ENCODE measurements at places on chromosomes 2 and 18.

DNA sequence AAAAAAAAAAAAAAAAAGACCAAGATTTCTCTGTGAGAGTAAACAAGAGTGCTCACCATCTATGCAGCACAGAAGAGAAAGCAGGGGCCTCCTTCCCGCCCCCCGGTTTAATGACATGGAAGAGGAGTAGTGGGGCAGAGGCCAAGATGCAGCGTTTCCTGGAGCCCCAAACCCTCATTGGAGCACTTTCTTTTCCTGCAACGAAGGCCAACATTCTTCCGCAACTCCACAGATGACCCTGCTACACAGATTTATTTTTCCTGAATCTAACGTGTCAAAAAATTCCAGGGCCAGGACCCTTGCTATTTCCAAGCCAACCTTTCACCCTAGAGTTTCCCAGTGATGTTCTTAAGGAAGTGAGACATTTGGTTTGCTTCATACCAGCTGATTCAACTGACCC is 189.6 kb downstream of the MIB1 start:
- no peak for DNase-seq

- no peak for DNase-seq
Observed at GRCh38 chr2:109377976-109378375, 235.8 kb downstream of the SEPTIN10 start.

DNA sequence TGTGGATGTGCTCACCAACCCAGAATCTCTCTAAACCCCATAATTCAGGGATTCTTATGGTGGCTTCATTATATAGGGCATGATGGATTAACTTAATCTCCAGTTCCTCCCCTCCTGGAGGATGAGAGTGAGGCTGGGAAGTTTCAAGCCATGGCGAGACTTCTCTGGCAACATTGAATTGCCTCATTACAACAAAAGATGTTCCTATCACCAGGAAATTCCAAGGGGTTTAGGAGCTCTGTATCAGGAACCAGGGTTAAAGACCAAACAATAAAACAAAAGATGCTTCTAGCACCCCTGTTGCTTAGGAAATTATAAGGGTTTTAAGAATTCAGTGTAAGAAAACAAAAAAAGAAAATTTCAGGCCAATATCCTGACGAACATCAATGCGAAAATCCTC is 100.1 kb downstream of the NAB1 start:
- DNase-seq, result no peak

GRCh38 chr2:11661891-11662435 is 8.0 kb downstream of the NTSR2 start:
- DNase-seq, result no peak

DNA sequence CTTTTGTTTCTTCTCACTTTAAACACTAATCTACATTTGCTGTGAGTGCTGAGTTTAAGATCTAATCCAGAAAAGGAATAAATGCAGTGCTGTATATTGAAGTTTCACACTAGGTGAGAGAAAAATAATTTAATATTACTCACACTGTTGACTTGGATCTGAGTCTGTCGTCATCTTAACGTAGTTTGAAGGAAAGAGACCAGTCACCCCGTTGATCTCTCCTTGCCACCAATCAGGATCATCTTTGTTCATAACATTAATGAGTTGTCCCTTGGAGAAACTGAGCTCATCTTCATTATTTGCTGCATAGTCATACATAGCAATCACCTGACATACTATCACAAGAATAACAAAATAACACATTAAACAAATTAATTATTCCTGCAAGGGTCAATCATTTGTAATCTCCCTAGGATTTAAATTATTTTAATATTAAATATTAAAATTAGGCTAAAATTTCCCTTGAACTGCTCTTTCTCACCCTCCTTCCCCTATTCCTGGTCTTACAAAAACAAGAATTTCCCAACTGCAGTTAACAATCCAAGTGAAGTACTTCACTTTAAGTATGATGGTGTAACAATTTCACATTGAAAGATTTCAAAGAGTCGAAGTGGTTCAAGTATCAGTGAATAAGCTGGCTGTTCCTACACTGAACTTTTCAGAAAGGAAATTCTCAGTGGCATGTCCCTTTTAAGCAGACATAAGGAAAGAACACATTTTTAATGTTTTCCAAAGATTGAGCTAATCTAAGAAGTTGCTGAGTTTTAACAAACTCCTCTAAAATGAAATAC is 71.3 kb downstream of the FAM228A start:
- DNase-seq, result peak; percentile 11

- peak; percentile 70 for DNase-seq
Observed at GRCh38 chr2:190718652-190719526, 70.0 kb downstream of the NAB1 start.

- peak; percentile 74 for DNase-seq
Observed at GRCh38 chr2:53104263-53104662, 663.3 kb upstream of the CHAC2 start.

DNA sequence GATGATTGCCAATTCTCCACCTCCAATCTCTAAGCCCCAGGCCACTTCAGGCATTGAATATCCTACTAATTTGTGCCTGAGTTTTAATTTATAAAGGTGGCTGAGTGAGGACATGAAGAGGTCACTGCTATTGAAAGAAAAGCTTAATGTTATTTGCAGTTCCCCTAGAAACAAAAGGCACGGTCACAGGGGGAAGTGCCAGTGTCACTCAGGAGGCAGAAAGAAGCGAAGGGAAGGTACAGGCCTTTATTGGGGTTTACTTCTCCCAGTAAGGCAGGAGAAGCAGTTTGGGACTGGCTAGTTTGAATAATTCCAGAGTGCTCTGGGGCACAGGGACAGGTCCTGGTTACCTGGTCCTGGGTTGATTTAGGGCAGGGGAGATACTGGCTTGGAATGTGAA is 1.7 kb upstream of the ABHD1 start:
- DNase-seq, result no peak

DNA sequence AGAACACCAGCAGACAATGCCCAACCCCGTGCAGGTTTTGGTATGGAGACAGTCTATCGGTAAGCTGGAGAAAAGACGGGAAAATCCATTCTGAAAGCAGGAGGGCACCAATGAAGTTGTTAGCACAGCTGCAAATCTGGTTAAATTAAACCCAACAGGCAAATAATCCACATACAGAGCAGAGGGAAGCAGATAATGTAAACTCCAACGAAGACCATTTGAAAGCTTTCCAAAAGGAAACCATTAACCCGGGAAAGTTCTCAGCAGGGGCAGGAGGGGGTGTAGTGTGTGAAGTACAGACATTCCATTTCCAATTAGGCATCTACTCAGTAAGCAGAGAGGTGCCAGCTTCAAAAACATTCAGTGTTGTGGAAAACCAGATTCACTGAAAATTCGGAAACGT is 10.3 kb downstream of the EDAR start:
- no peak for DNase-seq

- DNase-seq, result peak; percentile 25
Observed at GRCh38 chr2:23386339-23387220, 1.6 kb downstream of the KLHL29 start.

- DNase-seq, result no peak
Observed at GRCh38 chr2:48259811-48260210, 270.1 kb upstream of the STON1 start.

DNA sequence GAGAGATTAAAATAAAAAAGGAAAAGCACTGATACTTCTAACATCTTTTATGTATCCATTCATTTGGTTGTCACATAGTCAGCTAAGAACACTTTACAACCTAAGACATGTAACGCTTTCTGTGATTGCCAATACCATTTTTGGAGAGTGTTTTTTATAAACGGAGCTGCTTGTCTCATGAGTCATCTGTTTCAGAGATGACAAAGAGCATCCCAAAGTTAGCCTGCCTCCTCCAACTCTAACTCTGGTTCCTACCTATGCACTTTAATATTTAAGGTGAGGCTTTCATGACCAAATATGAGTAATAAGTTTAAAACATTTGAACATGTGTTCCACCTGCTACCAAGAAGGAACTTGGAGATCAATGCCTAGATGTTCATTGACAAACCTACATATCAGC is 260.1 kb upstream of the SMIM21 start:
- no peak for DNase-seq

DNA sequence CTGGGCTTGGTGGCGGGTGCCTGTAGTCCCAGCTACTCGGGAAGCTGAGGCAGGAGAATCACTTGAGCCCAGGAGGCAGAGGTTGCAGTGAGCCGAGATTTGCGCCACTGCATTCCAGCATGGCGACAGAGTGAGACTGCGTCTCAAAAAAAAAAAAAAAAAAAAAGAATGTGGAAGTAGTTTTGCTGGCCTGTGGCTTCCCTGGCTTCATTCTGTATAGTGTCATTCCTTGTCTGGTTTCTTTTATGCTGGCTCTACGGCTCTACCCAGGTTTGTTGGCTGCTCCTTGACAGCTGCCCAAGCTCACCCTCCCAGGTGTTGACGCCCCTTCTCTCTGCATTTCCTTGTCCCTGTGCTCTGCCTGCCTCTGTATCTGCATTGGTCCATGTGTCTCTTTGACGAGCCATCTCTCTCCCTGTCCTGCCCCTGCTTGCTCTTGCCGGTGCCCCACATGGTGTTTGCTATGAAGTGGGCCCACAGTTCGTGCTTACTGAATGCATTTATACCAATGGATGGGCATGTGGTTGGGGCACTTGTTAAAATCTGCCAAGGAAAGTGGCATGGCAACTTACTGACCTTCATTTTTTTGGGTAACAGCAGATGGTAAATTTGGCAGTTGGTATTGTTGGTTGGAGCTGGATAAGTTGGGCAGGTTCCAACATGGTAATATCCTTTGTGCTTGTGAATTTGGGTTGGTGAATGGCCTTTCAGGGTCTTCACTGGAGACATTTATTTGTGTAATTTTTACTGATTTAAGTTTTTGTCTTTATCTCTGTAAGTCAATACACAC is 113.9 kb downstream of the MAP4K4 start:
- no peak for DNase-seq

DNA sequence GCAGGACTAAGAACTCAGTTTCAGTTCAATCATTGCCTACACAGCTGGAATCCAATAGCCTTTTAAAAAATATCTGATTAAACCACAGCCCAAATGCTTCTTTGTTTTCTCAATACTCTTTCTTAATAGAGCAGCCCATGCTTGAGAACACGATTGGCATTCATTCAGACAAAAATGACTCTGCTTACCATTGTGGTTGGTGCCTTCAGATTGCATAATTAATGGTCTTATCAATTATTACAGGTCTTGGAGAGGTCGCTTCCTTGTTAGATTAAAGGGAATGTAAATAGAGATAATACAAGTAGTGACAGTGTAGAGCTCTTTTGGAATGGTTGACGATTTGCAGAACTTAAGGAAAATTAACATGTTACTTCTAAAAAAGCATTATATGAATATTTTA is 107.2 kb downstream of the RNF152 start:
- no peak for DNase-seq

GRCh38 chr2:178998539-178998938 is 51.4 kb downstream of the CCDC141 start:
- DNase-seq, result no peak

- DNase-seq, result no peak
Observed at GRCh38 chr2:81545626-81546025, 1241.1 kb upstream of the LRRTM1 start.

- DNase-seq, result no peak
Observed at GRCh38 chr2:222017252-222017850, 281.4 kb downstream of the PAX3 start.

GRCh38 chr2:24878341-24878740 is 41.7 kb downstream of the ADCY3 start:
- DNase-seq, result no peak

DNA sequence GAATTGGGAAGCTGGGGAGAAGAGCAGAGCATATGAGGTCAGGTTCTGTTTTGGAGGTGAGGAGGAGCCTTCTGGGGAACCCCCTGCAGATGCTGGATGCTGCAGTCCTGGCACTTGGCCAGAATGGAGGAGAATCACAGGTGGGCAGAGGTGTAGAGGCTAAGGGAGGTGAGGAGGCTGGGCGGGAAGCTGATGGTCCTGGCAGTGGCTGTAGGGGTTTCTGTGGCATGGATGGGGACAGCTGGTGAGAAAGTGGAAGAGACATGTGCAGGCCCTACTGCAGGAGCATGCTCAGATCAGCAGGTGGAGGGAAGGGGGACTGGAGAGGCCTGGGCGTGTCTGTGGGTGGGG is 101.3 kb downstream of the DYSF start:
- no peak for DNase-seq

GRCh38 chr2:25955869-25956535 is 26.3 kb downstream of the KIF3C start:
- peak; percentile 26 for DNase-seq

GRCh38 chr18:42936289-42936688 is 179.2 kb downstream of the RIT2 start:
- no peak for DNase-seq

- no peak for DNase-seq
Observed at GRCh38 chr18:63007231-63007630, 291.9 kb downstream of the PHLPP1 start.

DNA sequence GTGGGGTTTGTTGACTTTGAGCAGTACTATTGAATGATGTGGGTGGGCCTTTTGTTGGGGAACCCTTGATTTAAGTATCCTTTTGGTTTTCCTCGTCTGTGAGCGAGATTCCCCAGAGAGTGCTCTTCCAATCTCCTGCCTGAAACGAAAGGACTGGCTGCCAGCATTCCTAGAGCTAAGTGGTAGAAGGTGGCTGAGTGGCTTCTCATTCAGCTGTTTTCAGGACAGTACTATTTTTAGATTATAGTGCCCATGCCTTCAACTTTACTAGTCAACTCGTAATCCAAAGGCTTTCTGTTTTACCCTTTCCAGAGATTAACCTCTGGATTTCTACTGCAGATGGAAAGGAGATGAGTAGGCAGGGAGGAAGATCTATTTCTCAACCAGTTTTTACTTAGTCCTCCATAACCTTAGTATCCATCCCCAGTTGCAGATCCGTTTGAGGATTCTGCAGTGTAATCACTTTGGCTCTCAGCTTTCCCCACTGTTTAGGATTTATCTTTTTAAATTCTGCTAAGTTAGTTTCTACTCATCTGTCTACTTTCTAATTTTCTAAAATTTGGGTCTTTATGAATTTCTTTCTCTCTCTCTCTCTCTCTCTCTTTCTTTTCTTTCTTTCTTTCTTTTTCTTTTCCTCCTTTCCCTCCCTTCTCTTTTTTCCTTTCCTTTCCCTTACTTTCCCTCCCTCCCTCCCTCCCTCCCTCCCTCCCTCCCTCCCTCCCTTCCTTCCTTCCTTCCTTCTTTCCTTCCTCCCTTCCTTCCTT is 9.2 kb downstream of the SLC4A1AP start:
- DNase-seq, result no peak

GRCh38 chr2:192539306-192539705 is 344.6 kb upstream of the TMEFF2 start:
- DNase-seq, result no peak

- DNase-seq, result no peak
Observed at GRCh38 chr2:181523756-181524155, 66.6 kb downstream of the ITGA4 start.

All from choroid plexus epithelial cell (primary cell).